M059J (cell line): ENCODE measurements at places on chromosomes 12 and 14.

DNA sequence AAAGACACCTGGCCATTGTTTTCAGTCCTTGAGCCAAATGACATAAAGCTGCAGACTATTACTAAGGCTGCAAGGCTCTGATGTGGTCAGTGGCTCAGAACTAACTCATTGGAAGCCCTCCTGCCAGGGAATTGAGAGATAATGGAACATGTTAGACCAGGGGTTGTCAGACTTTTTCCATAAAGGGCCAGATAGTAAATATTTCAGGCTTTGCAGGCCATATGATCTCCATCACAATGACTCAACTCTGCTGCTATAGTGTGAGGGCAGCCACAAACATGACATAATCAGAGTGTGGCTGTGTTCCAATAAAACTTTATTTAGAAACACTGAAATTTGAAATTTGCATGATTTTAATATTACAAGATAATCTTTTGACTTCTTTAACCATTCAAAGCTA, 140.3 kb downstream of the TMEM30B start:
- peak; percentile 76 for DNase-seq

GRCh38 chr14:103753774-103754173, 38.2 kb downstream of the ZFYVE21 start:
- DNase-seq, result no peak

- DNase-seq, result no peak
Observed at GRCh38 chr12:104566244-104566993, 109.7 kb downstream of the CHST11 start.

- no peak for DNase-seq
Observed at GRCh38 chr12:75981247-75982168, 50.1 kb downstream of the PHLDA1 start.

- no peak for DNase-seq
Observed at GRCh38 chr12:84594157-84594556, 318.4 kb downstream of the SLC6A15 start.

- peak; percentile 42 for DNase-seq
Observed at GRCh38 chr12:43988838-43989560, 153.1 kb downstream of the TMEM117 start.

DNA sequence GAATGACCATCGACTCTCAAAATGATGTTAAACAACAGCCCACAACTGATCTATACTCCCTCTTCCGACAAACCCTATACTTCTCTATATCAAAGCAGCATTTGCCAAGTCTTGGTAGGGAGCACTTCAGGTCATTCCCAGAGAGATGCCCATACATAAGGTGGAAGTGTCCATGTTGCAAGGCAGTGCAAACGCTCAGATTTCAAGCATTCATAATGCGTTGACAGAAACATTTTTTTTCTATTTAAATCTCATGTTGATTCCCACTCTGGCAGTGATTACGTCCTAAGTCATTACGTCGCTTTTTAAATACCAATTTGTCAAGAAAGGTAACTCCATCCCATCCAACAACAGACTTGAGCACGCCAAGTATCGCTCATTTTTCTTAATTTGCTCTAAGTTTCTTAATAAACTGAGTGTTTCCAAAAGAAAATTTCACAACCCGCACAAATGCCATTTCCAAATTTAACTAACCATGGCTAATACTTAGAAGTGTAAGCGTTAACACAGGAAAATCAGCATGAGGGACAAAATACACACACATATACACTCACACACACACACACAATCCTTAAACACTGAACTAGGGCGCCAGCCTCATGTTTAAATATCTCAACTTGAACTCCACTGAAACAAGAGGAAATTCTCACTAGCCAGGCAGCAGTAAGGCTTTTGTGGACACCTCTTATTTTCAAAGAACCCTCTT, 1.1 kb downstream of the GXYLT1 start:
- DNase-seq, result peak; percentile 19

DNA sequence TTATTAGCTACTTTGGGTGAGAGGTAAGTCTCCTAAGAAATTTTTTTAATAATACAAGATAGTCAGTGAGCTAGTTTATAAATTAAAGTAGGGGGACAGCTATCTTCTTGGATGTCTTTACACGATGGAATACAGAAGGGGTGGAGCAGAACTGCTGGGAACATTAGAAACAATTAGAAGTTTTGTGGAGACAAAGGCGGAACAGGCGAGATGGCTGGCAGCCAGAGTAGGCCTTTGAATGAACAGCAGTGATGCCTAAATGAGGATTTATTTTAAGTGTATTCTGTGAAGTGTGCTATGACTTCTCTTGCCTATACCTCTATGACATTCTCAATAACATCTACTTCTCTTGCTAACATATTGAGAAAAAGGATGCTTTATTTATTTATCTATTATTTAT, 1345.3 kb upstream of the SEL1L start:
- no peak for DNase-seq

DNA sequence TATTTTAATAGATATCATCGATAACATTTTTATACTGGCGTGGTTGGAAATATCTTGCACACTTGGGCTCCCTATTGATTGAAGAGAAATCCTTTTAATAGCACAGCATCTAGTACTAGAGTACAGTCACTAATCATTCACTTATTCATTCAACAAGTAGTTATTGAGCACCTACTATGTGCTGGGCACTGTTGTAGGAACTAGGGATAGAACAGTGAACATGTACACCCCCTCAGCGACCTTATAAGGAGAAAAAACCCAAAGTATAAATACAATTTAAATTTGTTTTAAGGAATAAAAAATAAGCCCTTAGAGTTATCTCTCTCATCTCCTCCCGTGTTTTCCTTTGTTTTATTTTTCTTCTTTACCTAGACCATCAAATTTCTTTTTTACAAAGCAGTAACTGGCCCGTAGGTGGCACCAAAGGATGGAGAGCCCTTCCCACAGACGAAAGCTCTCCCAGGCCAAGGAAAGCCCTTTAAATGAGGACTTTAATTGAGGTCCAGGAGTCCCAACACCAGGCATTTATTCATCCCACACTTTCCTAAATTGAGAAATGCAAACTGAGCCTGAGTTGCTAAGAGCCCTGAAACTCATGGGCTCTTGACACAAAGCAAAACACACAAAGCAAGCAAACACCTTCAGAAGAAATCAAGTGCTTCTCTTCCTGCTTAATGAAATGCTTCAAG, 29.0 kb downstream of the PEBP1 start:
- DNase-seq, result peak; percentile 37

DNA sequence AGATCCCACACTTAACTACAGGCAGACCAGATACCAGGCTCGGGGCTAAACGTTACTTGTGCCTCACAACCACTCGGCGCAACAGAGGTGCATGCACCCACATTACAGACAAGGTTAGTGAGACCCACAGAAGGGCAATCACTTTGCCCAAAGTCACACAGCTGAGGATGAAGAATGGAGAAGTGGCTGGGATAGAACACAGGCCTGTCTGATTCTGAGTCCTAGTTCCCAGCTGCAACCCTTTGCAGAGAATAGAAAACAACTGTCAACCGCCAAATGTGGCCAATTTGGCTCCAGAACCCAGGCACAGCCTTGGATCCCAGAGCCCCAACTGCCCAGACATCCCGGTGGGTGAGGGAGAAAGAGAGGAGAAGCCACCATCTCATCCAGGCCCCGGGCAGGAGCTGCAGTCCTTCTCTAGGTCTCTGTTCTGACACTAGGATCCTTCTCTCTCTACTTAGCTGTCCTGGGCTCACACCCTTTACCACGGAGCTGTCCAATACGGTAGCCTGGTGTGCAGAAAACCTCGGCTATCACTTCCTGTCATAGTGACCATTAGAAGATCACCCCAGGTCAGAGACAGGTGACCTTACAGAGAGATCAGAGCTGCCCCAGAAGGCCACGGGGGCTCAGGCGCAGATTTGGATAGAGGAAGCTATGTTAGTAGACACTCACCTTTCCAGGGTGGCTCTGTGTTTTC, 59.1 kb downstream of the FAM222A start:
- DNase-seq, result no peak

- DNase-seq, result peak; percentile 77
Observed at GRCh38 chr12:122830517-122831214, 4.6 kb upstream of the HIP1R start.

GRCh38 chr12:52771505-52771904, 5.6 kb downstream of the KRT76 start:
- no peak for DNase-seq

DNA sequence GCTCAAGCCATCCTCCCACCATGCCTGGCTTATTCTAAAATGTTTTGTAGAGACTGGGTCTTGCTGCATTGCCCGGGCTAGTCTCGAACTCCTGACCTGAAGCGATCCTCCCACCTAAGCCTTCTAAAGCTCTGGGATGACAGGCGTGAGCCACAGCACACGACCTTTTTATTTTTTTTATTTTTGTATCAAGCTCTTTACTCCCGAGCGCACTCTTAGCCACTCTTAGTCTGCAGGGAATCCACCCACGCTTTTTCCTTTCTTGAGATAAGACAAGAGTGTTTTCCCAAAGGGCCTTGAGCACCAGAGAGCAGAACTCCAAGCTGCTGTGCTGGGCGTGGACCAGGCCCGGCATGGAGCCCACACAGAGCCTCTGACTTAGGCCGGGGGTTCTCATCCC, 23.4 kb downstream of the MAP1LC3B2 start:
- DNase-seq, result no peak

DNA sequence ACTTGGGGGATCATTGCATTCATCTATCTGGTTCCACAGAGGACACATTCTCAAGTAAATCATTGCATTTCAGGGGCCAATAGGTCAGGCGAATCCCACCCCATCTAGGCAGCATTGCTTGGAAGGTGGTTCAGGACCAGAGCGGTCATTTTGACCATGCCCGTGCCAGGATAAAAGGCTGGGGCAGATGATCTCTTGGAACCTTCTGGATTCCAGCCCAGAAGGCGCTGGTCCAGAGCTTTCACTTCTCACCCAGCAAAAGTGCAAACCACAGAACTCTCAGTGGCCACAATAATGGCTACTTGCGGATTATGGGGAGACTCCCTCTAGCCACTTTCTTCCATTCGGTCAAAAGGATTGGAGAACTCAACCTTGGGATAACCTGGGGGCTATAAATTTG, 595 bp upstream of the KRT85 start:
- peak; percentile 24 for DNase-seq

- DNase-seq, result peak; percentile 15
Observed at GRCh38 chr14:99454246-99454645, 26.4 kb downstream of the SETD3 start.

DNA sequence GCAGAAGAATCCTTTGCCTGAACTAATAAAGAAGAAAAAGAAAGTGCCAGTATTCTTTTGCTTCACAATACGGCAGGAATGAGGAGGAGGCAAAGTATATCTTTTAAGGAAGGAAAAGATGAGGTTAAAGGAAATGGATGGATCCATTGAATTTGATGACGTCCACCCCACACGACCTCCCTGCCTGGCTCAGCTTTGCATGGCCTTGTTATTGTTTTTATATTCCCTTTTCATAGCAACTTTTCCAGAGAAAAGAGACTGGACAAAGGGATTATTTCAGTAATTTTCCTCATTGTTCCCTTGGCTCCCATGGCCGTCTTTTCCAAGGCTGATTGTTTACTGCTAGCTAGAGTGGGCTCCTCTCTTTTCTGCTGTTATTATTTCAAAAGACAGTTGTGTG, 123.2 kb upstream of the SEL1L start:
- no peak for DNase-seq

DNA sequence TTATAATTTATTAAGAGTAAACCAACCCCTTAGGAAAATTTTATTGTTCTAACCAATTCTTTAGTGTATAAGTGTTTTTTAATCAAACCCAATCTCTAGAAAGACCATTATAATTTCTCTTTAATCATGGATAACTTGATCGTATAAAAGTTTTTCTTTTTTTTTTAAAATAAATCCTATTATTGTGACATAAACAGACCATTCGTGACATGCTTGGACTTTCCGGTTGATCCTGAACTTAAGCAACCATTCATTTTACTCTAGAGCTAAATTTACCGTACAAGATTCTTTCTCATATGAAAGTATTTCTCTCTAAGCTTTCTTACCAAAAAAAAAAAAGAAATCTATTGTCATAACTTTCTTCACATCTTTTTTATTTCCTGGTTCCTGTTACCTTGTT, 32.6 kb upstream of the SLC38A4 start:
- DNase-seq, result peak; percentile 19

- no peak for DNase-seq
Observed at GRCh38 chr12:6567112-6567670, 900 bp downstream of the NOP2 start.

- no peak for DNase-seq
Observed at GRCh38 chr14:53622447-53622846, 334.2 kb downstream of the BMP4 start.

GRCh38 chr14:21057803-21058675, at the start of gene RNASE8:
TSS of gene RNASE8 (plus strand) at chr14:21057822. CDS start at chr14:21057893, 71 bp downstream.
- no peak for DNase-seq

- peak; percentile 42 for DNase-seq
Observed at GRCh38 chr12:46131732-46132469, 136.9 kb downstream of the SLC38A1 start.

- no peak for DNase-seq
Observed at GRCh38 chr14:96037891-96038557, 1.1 kb upstream of the C14orf132 start.

DNA sequence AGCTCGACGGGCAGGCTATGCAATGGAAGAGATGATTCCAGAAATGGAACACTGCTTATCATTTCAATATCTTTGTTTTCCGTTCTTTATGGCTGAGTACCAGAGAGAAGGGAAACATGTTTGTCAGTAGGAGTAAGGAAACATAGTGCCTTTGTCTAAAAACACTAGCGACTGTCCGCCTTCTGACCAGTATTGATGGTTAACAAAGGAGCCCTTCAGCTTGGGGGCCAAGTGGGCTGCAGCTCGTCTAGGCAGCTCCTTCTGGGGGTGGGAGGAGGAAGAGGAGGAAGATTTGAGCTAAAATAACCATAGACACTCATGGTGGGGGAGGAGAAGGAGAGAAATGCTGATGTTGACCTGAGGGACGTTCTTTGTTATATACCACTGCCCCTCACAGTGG, 15.0 kb downstream of the COQ5 start:
- DNase-seq, result no peak

DNA sequence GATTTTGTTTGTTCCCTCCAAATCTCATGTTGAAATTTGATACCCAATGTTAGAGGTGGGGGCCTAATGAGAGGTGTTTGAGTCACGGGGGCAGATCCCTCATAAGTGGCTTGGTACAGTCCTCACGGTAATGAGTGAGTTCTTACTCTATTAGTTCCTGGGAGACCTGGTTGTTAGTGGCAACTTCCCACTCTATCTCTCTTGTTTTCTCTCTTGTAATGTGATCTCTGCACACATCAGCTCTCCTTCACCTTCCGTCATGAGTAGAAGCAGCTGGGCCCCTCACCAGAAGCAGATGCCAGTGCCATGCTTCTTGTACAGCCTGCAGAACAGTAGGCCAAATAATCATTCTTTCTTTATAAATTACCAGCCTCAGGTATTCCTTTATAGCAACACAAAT, 29.6 kb upstream of the KCNK10 start:
- no peak for DNase-seq

DNA sequence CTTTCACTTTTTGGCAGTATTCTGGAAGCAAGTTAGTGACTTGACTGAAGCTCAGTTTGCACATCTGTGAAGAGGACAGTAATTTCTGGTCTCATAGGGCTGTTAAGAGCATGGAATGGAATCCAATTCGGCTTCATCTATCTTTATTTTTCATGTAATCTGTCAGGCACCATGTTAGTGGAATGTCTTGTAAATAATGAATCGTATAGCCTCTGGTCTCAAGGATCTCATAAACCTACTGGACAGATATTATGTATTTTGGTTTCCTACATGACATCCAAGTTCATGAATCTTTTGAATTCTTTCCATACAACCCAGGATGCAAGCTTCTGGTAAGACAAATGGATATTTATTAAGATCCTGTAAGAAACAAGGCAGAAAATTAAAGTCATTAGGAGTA, 24.0 kb downstream of the TMTC2 start:
- no peak for DNase-seq
